ENCODE measurements at places on chromosomes 12 and 14.
A peak's percentile ranks its signal among the peaks of the same experiment; 100 is the strongest.

- H3K4me3 ChIP-seq = peak overlapping the region; percentile 95
- H3K4me1 ChIP-seq = peaks cover 42% of the 10 kb centered on the region
- H3K27me3 ChIP-seq = no peaks in the 10 kb centered on the region
- no peak for DNase-seq
- H3K27ac ChIP-seq = no peak overlapping the region
Observed at GRCh38 chr14:75125617-75126016, 1.2 kb downstream of the NEK9 start.

DNA sequence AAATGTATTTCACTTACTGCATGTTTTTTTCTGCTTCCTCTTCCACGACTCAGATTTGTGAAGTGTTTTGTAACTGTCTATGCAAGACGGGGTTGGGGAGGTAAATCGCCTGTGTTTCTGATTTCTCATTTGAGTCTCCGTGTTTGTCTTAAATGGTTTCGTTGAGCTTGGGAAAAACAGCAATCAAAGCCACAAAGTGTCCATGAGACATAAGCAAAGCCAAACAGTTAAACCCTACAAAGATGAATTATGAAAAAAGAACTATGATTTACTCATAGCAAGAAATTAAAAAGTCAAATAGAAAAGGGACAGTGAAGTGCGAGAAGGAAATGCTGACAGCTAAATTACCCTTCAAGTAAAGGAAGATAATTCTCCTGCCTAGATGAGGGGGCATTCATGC, 164.3 kb upstream of the TMPO start:
- no peak overlapping the region for H3K27ac ChIP-seq
- DNase-seq = no peak
- no peaks in the 10 kb centered on the region for H3K36me3 ChIP-seq
- H3K4me1 ChIP-seq = no peaks in the 10 kb centered on the region

DNA sequence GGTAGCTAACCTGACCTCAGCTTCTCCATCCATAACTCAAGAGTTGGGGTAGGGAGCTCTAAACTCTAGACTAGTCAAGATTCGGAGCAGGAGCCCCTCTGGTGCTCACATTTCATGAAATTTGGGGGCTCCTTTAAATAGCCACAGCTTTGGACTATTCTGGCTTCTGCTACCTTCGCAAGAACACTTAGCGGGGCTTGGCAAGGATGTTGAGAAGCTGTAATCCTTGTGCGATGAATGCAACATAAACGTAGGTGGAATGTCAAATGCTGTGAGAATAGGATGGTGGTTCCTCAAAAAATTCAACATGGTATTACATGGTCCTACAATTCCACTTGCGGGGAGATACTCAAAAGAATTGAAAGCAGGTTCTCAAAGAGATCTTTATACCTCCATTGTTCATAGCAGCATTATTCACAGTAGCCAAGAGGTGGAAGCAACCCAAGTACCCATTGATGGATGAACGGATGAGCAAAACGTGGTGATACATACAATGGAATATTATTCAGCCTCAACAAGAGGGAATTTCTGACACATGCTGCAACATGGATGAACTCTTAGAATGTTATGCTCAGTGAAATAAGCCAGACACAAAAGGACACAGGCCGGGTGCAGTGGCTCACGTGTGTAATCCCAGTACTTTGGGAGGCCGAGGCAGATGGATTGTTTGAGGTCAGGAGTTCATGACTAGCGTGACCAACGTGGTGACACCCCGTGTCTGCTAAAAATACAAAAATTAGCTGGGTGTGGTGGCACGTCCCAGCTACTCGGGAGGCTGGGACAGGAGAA, 73.8 kb downstream of the ACTN1 start:
- H3K4me1 ChIP-seq = peaks cover 6% of the 10 kb centered on the region
- H3K27me3 ChIP-seq = no peaks in the 10 kb centered on the region
- H3K4me3 ChIP-seq = no peak overlapping the region
- H3K27ac ChIP-seq = no peak overlapping the region
- no peak for DNase-seq

- no peak overlapping the region for H3K4me3 ChIP-seq
- H3K36me3 ChIP-seq = no peaks in the 10 kb centered on the region
- H3K4me1 ChIP-seq = peaks cover 2% of the 10 kb centered on the region
- no peak overlapping the region for H3K27ac ChIP-seq
Observed at GRCh38 chr12:32515137-32515873, 115.9 kb downstream of the FGD4 start.

GRCh38 chr12:6372403-6373003, 2.9 kb downstream of the SCNN1A start:
- no peak overlapping the region for H3K4me3 ChIP-seq
- peak overlapping the region; percentile 80 for H3K27ac ChIP-seq
- H3K4me1 ChIP-seq = peaks cover 55% of the 10 kb centered on the region
- H3K27me3 ChIP-seq = no peaks in the 10 kb centered on the region
- no peaks in the 10 kb centered on the region for H3K36me3 ChIP-seq

- no peak overlapping the region for H3K4me3 ChIP-seq
- peaks cover 41% of the 10 kb centered on the region for H3K27me3 ChIP-seq
- H3K27ac ChIP-seq = no peak overlapping the region
Observed at GRCh38 chr12:117967512-117967911, 1.3 kb downstream of the KSR2 start.

DNA sequence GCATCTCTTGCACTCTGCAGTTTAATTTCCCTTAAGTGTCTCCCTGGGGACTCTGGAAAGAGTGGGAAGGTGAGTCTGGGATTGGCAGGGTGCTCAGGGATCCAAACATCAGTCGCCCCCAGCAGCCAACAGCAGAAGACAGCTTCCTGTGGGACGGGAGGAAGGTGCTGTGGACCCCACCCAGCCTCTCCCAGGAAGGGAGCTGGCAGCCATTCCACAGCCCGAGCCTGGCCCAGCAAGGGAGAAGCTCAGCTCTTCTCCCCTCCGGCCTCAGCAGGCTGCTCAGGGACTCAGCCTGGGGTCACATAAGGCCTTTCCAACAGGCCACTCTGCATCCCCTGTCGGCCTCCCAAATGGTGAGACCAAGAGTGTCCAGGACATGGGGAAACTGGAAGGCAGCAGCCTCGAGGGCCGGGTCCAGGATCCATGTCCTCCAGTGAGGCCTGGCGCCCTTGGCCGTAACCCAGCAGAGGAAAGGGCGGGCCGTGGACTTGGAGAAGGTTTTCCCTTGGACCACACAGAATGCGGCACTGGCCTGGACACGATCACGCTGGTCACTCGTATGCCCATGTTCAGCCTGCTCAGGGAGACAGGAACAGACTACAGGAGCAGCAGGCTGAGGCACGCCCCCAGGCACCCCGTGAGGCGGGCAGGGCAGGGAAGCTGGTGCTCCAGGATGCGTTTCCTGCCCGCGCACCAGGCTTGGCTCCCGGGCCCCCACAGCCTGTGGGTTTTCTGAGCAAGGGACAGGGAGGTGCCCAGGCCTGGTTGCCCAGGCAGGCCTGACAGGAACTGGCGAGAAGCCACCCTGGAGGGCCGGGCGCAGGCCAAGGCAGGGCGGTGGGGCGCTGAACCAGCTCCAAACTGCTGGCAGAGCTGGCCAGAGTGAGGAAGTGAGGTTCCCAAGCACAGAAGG, 3.5 kb downstream of the XRCC3 start:
- DNase-seq = no peak
- peaks cover 26% of the 10 kb centered on the region for H3K4me1 ChIP-seq
- no peaks in the 10 kb centered on the region for H3K27me3 ChIP-seq
- no peak overlapping the region for H3K4me3 ChIP-seq
- no peak overlapping the region for H3K27ac ChIP-seq
- peaks cover 8% of the 10 kb centered on the region for H3K36me3 ChIP-seq

DNA sequence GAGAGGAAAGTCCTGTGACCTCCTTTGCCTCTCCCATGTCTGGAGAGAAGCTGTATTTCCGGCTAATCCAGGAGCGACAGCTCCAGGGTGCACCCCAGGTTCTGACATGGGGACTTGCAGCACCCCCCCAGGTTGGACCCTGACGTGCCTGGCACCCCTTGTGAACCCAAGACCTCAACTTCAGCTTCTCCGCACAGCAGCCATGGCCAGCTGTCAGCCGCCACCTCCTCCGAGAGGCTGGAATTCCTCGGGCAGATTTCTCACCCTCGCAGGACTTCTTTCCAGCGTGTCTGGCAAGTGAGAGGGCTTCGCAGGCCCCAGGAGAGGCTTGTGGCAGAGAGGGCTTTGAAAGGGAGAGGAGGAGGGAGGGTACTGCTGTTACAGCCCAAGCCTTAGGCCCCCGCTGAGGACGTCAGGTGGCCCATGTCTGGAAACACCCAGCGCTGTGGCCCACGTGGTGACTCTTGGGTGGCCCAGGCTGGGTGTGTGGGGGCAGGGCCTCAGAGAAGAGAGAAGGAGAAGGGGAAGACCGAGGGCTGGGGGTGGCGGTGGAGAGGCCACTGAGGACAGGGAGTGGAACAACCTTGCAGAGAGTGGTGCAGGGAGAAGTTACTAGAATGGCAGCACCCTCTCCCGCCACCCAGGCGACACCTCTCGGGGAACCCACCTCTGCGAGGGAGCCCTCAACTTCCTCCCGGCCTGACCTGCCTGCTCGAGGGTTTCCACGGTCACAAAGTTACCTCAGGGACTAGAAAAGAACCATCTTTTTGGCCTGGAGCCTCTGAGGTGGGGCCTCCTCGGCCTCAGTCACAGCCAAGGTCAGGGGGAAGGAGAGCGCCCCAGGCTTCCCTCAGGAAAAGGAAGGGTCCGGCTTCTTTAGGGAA, 11.7 kb upstream of the RPS6KL1 start:
- no peak for DNase-seq
- H3K27ac ChIP-seq = no peak overlapping the region

DNA sequence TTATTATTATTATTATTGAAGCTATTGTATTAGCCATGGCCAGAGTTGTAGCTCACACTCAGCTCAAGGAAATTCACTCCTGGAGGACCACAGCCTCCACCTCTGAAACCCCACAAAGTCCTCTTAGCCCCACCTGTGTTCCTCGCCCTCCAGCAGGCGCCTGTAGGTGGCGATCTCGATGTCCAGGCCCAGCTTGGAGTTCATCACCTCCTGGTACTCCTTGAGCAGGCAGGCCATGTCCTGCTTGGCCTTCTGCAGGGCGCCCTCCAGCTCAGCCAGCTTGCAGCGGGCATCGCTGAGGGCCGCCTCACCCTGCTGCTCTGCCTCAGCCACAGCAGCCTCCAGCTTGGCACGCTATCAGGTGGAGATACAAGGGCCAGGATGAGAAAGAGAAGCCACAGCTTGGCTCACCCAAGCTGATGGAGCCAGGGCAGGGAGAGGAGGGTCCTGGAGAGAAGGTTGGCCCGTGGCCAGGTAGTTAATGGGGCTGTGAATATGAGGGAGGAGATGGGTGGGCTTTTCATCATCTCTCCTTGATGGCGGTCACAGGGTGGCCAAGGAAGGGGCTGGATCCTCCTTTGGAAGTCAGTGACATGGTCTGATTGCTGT, 5.1 kb downstream of the KRT85 start:
- peak; percentile 39 for DNase-seq
- no peak overlapping the region for H3K27ac ChIP-seq
- H3K27me3 ChIP-seq = peaks cover 11% of the 10 kb centered on the region
- peaks cover 29% of the 10 kb centered on the region for H3K4me1 ChIP-seq
- H3K36me3 ChIP-seq = no peaks in the 10 kb centered on the region
- no peak overlapping the region for H3K4me3 ChIP-seq

- no peaks in the 10 kb centered on the region for H3K27me3 ChIP-seq
- H3K4me1 ChIP-seq = peaks cover 5% of the 10 kb centered on the region
- H3K36me3 ChIP-seq = no peaks in the 10 kb centered on the region
- no peak overlapping the region for H3K4me3 ChIP-seq
Observed at GRCh38 chr12:109767991-109768900, 54.6 kb downstream of the FAM222A start.

DNA sequence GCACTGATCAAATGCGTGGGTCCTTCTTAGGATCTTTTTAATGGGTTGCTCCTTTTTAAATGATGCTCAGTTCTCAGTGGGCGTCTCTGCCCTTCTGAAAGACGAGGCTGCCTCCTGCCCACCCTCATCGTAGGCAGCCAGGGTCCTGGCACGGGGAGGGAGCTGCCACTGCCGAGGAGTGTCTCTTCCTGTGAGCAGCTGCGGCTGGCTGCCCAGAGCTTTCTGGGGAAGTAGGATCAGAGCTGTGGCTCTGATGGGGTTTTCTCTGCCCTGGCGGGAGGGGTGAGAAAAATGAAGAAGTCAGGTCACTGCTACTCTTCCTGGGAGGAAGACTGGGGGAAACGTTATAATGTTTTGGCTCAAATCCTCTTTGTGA, 31.1 kb upstream of the BEGAIN start:
- H3K27ac ChIP-seq = no peak overlapping the region
- DNase-seq = no peak
- H3K4me1 ChIP-seq = peaks cover 10% of the 10 kb centered on the region
- no peak overlapping the region for H3K4me3 ChIP-seq

- H3K27me3 ChIP-seq = no peaks in the 10 kb centered on the region
- no peaks in the 10 kb centered on the region for H3K4me1 ChIP-seq
- H3K27ac ChIP-seq = no peak overlapping the region
- no peaks in the 10 kb centered on the region for H3K36me3 ChIP-seq
- no peak for DNase-seq
Observed at GRCh38 chr12:6084261-6084968, 40.1 kb downstream of the VWF start.

DNA sequence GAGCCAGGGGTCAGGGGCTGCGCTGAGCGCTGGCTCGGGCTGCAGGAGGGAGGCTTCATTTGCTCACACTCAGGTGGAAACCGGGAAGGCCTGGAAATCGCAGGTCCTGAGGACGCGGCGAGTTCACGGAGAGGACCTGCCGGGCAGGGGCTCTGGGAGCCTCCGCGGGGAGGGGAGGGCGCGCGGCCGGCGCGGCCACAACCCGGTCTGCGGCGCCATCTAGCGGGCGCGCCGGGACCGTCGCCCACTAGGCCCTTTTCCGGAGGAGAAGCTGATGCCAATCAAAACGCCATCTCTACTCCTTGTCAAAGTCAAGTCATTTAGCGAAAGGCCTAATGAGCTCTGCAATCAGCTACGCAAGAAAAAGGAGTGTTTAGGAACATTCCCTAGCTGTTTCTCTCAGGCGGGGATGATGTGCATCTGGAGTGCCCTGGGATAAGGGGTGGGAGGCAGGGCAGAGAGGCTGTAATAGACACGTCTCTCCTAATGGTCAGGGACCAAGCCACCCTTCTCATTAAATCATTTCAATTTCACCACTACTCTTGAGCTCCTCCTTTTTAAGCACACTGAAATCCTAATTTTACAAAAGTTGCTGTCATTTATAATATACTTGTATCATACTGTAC, 885.8 kb upstream of the TMEM132C start:
- H3K4me3 ChIP-seq = no peak overlapping the region
- no peaks in the 10 kb centered on the region for H3K36me3 ChIP-seq
- no peaks in the 10 kb centered on the region for H3K4me1 ChIP-seq
- DNase-seq = peak; percentile 70

GRCh38 chr14:103377522-103378037, 7.6 kb upstream of the MARK3 start:
- no peak overlapping the region for H3K4me3 ChIP-seq
- no peak overlapping the region for H3K27ac ChIP-seq
- H3K4me1 ChIP-seq = peaks cover 3% of the 10 kb centered on the region
- no peak for DNase-seq

DNA sequence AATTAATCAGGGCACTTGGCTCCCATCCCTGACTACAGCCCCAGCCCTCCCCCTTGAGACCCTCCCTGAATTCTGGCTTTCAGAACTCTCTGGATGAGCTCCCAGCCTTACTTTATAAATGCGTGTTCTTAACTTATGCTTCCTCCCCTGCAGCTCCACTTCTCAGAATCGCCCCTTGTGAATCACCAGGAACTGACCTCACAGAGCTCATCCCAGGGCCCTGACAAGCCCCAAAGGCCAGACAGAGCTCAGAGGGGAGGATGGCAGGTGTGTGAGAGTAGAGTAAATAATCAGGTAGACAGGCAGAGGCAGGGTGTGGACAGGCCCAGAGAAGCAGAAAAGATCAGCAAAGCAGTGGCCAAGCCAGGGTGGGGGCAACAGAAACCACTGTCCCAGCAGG, 68.2 kb upstream of the FOXN3 start:
- DNase-seq = no peak
- no peaks in the 10 kb centered on the region for H3K27me3 ChIP-seq
- peaks cover 22% of the 10 kb centered on the region for H3K36me3 ChIP-seq
- H3K27ac ChIP-seq = peak overlapping the region; percentile 85
